ENCODE measurements at places on chromosomes 16 and 17.

DNA sequence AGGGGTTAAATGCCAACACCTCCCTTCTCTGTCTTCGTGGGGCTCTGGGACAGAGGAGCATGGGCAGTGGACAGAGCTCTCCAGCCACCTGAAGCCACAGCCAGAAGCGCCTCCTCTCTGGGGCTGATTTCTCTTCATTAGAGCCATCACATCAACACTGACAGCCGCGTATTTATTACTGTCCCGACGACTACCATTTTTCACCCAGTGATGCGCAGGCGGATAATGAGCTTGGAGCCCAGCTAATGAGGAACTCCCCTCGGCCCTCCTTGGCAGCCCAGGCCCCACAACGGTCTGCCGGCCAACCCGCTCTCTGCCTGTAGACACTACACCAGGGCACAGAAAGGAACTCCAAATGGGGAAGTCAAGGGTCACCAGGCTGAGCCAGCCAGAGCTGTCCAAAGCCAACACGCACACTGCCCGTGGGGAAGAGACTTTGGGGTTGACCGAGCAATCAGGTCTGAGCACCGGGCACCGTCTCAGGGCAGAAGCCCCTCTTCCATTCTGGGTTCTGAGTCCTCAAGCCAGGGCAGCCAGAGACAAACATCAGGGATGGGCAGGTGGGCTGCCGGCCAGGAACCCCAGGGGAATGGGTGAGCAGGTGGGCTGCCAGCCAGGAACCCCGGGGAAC lies 13.2 kb downstream of the SDK2 start:
- no peak for DNase-seq

DNA sequence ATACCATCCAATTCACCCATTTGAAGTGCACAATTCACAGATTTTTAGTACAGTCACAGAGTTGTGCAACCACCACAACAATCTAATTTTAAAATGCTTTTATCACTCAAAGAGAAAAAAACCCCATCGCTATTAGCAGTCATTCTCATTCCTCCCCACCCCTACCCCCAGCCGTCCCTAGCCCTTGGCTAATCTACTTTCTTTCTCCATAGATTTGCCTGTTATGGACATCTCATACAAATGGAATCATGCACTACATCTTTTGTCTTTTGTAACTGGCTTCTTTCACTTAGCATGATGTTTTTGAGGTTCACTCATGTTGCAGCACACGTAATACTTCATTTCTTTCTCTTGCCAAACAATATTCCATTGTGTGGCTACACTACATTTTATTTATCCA lies 20.4 kb downstream of the LYRM9 start:
- no peak for DNase-seq

DNA sequence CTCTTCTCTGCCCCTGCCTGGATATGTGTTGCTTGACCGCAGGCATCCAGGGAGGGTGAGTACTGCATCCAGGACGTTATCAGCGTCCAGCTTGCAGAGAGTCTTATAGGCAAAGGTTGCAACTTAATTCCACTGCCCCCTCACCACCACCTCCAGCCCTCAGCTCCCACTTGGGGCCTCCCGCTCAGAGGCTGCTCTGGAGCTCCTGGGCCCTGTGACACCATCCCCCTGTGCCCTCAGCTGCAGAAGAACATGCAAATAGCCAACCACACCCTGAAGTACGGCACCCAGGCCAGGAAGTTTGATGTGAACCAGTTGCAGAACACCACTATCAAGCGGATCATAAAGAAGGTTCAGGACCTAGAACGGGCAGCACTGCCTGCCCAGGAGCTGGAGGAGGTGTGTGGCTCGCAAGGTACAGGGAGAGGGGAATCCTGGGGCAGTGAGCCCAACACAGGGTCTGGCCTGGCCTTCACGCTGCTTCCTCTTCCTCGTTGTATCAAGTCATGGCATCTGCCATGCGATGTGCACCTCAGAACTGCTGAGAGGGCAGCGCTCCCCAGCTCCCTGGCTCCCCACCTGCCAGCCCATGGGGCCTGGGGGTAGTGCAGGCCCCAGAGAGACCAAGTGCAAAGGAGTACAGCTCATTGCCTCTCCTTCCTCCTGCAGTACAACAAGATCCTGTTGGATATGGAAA lies 9.6 kb downstream of the ACE start:
- no peak for DNase-seq

DNA sequence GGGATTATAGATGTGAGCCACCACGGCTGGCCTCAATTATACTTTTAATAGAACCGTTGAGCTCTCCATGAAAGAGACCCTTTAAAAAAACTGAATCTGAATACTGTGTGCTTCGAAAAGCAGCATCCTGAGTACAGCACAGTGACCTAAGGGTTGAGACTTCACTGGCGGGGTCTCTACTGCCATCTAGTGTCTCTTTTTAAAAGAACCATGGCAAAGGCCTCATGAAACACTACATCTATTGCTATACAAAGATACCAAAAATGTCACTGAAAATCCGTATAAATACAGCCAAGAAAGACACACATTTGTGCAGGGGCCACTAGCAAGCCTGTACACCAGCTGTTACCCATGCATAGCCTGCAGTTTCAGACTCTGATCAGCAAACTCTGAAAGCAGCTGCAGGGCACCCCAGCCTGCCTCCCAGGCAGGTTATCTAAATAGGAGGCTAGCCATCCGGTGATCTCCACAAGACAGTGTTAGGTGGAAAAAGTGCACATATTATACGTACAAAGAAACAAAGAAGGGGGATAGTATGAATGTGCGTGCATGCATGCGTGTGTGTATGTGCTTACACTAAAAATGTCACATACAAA lies 35.3 kb downstream of the NPLOC4 start:
- DNase-seq: peak; percentile 58

Measured in activated naive CD4-positive, alpha-beta T cell treated with anti-CD3 and anti-CD28 coated beads, Interleukin-2, amount 10 ng/mL, durations not matched to agents 7 days and 5 days (primary cell).